ENCODE measurements at places on chromosomes 2 and 18. TPM values are rescaled to one million over a fixed set of nuclear protein-coding genes. Genes with fewer than 3 reads are reported as not detected.

GRCh38 chr18:26568926-26569665 lies 20.7 kb upstream of the KCTD1 start:
- DNase-seq: no peak

DNA sequence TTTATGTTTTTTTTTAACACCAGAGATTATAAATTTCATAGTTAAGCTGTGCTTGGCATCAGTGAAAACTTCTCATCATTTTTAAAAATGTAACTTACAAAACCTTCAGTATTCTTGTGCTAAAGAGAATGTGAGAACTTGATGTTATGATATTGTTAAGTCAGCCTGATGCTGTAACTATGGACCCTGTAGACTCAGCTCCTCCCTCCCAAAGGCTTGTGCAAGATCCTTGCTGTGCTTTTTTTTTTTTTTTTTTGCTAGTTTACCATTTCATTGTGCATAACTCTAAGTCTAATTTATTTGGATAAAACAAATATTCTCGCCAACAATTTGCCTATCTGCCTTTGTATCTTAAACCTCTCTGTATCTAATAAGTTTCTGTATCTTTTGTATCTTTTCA lies 12.9 kb upstream of the TFPI start:
- DNase-seq: no peak

PHOSPHO2 gene
- 14.7 TPM for total RNA-seq

XIRP2 gene
- total RNA-seq: not detected

DNA sequence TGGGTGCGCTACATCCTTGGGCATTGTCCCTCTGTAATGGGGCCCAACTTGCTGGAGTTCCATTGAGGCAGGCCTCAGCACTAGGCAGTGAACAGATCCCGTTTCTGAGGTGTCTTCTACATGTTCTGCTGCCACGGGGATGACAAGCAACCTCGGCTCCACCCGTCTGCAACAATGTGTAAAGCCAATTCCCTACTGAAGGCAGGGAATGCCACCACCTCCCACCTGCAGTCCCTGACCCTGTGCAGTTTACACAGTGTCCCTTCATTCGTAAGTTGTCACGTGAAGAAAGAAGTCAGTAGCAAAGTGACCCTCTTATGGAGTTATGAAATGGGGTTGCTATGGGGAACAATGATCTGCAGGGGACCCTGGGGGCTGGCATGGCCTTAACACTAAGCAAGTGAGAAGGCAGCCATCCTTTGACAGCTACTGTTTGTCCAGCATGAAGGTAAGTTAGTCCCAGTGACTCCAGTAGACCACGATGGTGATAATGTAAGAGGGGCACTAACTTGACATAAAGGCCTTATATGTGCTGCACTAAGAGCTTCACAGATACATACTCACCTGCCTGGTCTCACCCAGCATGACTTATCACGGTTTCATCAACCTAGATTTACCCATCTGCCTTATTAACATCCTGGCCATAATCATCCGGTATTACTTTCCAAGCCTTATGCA lies 130.6 kb upstream of the ZSWIM2 start:
- no peak for DNase-seq

DNA sequence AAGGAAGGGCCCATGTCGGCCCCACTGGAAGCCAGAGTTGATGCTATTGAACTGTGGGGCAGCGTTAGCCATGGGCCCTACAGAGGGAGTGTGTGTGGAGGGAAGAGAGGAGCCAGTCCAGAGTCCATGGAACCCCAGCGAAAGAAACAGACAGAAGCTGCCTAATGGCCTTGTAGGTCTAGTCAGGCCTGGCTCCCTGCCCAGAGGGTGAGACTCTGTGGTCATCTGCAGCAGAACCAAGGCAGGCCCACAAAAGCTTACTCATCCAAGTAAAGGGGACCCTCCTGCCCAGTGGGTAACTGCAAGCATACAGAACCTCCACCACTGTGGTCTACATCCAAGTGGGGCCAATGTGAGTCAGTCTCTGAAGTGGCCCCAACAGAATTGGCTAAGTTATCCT lies 439.8 kb downstream of the TGIF1 start:
- DNase-seq: no peak

OR6B2 gene
- total RNA-seq: not detected

GRCh38 chr2:160859096-160859495 lies 301.1 kb upstream of the TANK start:
- no peak for DNase-seq

GRCh38 chr2:20604951-20605381 lies 45.9 kb downstream of the HS1BP3 start:
- no peak for DNase-seq

DNA sequence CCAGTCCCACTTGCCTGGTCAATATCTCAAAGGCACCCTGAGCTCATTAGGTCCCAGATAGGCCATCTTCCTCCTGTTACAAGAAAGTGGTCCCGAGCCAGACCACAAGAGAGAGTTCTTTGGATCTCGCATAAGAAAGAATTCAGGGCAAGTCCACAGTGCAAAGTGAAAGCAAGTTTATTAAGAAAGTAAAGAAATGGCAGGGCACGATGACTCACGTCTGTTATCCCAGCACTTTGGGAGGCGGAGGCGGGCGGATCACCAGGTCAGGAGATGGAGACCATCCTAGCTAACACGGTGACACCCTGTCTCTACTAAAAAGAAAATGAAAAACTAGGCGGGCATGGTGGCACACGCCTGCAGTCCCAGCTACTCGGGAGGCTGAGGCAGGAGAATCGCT lies 10.8 kb upstream of the SMAD7 start:
- no peak for DNase-seq

DNA sequence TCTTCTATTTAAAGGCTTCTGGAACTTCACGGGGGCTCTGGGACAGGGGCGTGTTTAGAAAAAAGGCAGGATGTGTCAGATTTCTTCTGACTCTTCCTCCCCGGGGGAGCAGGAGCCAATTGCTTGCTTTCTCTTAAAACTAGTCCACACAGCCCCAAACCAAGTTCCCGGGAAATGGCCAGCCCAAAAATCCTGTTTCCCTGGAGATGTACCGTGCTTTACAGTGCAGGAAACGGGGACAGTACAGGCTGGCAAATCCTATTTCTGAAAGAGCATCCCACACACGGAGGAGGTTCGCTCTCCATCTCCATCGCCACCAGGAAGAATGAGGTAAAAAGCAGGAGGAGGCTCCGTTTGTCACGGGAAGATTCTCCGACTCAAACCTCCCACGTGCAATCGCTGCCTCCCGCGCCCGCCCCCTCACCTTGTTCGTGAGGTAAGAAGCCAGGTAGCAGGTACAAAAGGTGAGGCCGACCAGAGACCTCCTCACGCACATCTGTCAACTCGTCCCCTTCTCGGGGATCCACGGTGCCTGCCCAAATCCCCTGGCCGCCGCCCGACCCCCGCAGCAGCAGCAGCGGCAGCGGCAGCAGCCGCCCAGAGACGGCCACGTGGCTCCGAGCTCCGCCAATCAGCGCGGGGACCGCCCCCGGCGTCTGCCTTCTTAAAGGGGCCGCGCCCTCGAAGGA lies 15.6 kb upstream of the RIOK3 start:
- DNase-seq: peak; percentile 71

DNA sequence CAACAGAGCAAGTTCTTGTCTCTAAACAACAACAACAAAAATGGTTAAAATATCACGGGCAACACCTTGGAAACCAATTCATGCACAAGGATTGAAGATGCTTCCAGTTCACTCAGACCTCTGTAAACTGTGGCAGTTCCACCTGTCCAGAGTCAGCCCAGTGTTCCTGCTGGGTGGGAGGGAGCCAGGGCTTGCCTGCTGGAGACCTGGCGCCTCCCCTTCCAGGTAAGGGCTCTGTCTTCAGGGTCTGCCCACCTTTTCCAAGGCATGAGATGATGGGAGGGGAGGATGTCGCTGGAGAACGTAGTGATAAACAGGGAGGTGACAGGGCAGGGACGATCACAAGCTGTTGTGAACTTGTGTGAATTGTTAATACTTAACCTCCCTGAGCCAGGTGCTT lies 9.8 kb upstream of the GPC1 start:
- DNase-seq: no peak

CPO gene
- total RNA-seq: 0.48 TPM

DNA sequence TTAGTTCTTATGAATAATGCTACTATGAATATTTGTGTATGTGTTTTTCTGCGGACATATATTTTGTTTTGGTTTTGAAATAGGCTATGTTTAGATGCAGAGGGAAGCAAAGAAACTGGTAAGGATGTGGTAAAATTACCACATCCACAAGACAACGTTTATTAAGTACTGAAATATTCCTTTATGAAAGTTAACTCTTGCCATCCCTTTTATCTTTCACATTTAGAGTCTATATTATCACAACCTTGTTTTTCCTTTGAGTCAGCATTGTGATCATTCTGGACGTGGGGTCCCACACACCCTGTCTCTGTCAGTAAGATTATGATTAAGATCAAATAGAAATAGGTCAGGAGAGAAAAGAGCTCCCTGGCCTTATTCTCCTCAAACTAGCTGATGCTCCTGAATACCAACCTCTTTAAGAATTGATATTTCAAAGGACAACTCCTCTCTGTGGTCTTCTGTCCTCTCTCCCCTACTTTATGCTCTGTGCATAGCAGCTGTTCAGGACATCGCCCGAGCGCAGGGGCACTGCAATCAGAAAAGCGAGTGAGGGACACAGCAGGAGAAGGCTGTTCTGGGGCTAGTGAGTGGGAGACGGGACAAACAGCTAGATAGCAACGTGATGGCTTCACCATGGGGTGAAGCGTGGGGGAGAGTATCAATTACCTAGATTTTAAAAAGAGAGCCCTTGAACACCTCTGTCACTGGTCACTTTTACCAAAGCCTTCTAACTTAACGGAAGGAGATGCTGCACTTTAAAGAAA lies 12.2 kb downstream of the METAP1D start:
- no peak for DNase-seq

DNAH7 gene
- 0.84 TPM for total RNA-seq

Data from omental fat pad (tissue), 4 donors.